ENCODE measurements at places on chromosomes 11 and 22.

DNA sequence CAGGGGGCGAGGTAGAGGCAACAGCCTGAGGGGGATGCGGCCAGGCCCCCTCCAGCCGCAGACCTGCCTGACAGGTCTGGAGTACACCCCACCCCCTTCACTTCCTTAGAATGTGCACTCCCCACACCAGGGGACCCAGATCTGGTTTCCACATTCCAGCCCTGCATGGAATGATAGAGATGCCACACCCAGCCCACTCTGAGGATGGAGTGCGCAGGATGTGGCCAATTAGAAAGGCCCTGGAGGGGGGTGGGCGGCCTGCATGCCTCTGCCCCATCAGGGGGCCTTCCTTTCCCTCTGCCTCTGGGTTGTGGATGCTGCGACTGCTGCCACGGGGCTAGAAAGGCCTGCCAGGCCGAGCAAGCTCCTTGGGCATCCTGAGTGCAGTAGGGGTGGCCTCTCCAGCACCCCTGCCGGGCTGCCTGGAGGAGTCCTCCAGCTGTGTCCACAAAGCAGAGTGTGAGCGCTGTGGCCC lies 28.2 kb upstream of the MGAT3 start:
- peak; percentile 100 for DNase-seq

- DNase-seq, result no peak
These were observed 67.8 kb downstream of the DEPDC5 start for GRCh38 chr22:31821572-31821971.

- no peak for DNase-seq
These were observed 75.9 kb downstream of the BARX2 start for GRCh38 chr11:129451524-129451923.

GRCh38 chr11:10304495-10305261 lies at the start of gene ADM:
TSS of gene ADM (plus strand) at chr11:10305073. CDS start at chr11:10305701, 628 bp downstream.
- DNase-seq, result peak; percentile 98

DNA sequence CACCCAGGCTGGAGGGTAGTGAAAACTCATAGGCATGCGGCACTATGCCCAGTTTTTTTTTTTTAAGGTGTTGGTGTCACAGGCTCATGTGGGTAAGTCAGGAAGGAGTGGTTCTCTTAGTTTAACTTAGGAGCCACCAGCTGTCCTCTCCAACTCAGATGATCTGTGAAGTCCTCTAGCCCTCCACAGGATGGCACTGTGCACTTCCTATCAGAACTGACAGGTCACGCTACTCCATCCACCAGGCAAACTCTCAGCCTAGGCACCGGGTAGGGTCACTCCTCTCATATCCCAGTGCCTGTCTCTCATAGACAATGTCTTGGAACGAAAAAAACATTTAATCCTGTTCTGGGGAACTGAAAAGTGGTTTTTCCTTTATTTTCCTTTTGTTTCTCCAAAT lies 16.5 kb downstream of the NAP1L4 start:
- DNase-seq, result peak; percentile 72

DNA sequence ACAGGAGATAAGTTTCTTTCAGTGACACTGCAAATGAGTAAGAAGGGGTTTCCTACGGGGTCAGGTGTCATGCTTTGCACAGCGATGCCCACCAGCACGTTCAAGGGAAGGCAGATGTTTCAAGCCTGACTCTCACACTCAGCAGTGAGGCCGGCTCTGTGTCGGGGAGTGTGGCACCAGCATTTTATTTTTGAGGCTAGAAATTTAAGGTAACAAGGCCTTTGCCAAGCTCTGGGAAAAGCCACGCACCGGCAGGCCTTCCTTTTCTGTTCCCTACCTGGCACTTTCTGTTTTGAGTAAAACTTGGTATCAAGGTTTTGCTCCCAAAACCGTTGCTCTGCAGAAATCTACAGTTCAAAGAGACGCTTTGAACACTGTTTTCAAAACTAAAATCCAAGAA lies 38.0 kb downstream of the TOLLIP start:
- DNase-seq, result no peak

DNA sequence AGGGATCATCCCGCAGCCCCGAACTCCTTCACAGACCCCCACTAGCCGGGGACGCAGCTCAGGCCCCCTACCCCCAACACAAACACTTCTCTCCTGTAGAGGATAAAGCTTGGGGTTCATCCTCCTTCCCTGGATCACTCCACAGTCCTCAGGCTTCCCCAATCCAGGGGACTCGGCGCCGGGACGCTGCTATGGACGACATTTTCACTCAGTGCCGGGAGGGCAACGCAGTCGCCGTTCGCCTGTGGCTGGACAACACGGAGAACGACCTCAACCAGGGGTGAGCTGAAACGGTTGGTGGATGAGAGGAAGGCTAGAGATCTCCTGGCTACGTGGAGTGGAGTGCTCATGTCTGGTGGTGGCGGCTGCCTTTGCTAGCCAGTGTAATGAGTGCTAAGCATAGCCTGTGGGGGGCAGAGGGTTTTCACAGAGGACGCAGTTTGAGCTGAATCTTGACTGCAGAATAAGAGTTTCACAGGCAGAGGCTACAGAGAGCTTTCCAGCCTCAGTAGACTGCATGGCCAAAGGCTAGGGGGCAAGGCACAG lies 580 bp downstream of the ILK start:
- peak; percentile 75 for DNase-seq

Measured in mesendoderm (in vitro differentiated cells).